Activated CD8-positive, alpha-beta memory T cell treated with anti-CD3 and anti-CD28 coated beads for 1 hour (primary cell): ENCODE measurements at places on chromosomes 12 and 14.
A peak's percentile ranks its signal among the peaks of the same experiment; 100 is the strongest.

- DNase-seq: no peak
Measured at GRCh38 chr14:66045572-66046021, 440.6 kb upstream of the CCDC196 start.

DNA sequence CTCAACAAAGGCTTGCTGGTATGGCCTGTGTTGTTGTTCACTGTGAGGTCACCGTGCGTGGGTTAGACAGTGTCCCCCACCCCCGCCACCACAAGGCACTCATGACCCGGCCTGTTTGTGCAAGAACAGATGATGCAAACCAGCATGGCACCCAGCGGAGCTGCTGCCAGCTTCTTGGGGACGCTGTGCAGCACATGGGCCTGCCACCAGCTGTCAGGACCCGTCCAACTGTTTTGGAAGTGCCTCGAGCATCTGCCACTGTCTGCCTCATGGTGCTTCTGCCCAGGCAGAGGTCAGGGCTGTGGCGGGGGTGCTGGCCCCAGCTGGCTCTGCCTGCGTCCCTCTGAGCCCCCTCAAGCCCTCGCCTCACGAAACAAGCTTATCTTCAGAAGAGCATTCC is 1.5 kb downstream of the ASB2 start:
- DNase-seq: no peak

GRCh38 chr14:60636879-60637478 is 12.3 kb downstream of the SIX1 start:
- DNase-seq: no peak

DNA sequence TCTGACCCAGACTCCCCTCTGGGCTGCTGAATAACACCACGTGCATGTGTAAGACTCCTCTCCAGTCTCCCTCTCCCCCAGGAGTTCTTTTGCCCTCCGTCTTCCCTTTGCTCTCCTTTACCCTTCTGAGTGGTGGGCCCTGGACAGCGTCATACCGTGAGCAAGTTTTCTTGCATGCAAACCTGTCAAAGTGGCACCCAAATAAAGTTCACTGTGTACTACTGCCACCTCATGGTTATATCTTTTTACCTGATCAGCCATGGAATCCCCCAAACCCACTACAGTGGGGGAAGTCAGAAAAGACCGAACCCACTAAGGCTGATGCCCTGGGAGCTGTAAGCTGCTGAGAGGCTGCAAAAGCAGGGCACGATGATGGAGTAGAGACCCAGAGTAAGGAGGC is 131.1 kb upstream of the VRK1 start:
- DNase-seq: no peak

DNA sequence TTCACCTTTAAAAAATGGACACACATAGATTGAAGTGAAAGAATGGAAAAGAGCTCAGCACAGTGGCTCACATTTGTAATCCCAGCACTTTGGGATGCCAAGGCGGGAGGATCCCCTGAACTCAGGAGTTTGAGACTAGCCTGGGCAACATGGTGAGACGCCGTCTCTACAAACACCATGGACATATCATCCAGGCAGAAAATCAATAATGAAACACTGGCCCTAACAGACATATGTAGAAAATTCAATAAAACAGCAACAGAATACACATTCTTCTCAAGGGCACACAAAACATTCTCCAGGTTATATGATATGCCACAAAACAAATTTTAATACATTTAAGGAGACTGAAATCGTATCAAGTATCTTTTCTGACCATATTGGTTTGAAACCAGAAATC is 7.4 kb downstream of the WASHC3 start:
- no peak for DNase-seq

DNA sequence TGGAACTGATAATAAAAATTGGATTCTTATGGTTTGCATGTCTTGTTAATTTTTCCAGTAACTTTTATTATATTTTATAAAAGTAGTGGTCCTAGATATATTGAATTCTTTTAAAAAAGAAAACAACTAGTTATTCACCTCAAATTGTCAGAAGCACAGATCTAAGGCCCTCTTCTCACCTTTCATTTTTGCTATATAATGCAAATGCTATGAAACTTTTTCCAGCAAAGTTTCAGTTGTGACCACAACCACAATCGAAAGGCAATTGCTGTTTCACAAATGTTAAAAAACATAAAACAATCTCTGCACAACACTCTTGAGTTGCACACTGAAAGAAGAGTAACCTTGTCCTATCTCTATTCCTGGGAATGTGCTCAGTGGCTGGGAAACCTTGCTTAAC is 479.8 kb upstream of the FLRT2 start:
- no peak for DNase-seq

- DNase-seq: peak; percentile 33
Measured at GRCh38 chr12:116066381-116067230, 210.9 kb downstream of the MED13L start.

- no peak for DNase-seq
Measured at GRCh38 chr12:130076752-130077151, 85.5 kb upstream of the FZD10 start.

- DNase-seq: no peak
Measured at GRCh38 chr14:68664225-68664681, 128.6 kb downstream of the ZFP36L1 start.

- no peak for DNase-seq
Measured at GRCh38 chr12:14992673-14993072, 19.8 kb downstream of the PDE6H start.

DNA sequence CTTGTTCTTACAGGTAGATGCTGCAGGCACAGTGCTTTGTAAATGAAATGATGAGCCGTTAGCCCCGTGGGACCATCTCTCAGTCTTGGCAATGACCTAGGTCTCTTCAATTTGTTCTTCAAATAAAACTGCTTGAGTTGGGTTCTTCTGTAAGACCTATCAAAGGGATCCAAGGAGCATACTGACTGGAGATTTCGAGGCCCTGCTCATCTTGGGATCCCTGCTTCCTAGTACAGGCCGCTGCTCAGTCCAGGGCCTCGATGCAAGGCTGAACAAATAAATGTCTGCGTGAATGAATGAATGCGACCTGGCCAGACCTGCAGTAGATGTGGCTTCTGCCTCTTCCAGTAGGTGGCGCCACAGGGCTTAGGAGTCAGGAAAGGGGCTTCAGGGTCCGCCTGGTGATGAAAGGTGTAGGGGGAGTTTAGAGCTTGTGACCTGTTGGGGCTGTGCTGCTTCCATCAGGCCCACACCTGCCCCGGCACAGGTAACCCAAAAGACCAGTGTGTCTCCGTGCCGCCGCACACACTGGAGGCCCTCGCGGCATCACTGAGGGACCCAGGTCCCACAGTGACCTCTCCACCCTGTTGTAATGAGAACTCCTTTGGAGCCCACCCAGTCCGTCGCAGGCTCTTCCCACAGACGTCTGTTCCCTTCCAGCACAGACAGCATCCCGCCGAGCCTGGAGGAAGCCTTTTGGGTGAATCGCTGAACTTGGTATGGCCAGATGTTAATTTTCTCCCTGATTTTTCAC is 4.4 kb downstream of the CACNA1C start:
- no peak for DNase-seq

DNA sequence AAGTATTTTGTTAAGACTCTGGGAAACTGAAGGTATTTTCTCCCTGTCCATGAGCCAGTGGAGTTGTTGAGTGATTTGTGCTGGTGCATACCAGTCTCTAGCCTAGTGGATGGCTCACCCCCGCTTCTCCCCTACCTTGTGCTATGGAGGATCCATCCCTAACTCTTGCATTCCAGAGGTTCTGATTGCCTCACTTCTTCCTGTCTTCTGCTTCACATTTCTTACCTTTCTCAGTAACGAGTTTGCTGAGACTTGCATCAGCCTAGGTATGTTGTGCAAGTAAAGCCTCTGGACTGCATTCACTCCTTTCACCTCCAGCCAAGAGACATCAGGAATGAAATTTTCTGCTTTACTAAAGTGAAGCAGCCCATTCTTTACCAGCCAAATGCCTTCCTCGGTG is 391.6 kb downstream of the ZFP36L1 start:
- DNase-seq: no peak

DNA sequence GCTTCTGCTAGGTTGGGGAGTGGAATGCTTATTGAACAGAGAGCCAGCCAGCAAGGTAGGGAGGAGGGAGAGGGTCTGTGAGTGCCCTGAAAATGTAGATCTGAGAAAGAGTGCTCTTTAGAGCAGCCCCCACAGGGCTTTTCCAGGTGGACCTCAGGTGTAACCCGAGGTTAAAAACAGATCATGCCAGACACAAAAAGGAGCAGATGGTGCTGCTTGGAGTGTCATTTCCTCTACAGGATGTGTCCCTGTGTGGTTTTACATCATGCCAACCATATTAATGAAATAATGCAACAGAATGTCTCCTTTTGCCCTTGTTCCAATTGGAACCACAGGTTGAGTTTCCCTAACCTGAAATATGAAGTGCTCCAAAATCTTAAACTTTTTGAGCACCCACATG is 6.4 kb downstream of the SUSD6 start:
- DNase-seq: no peak

- DNase-seq: no peak
Measured at GRCh38 chr14:61520576-61520975, 174.7 kb upstream of the HIF1A start.

DNA sequence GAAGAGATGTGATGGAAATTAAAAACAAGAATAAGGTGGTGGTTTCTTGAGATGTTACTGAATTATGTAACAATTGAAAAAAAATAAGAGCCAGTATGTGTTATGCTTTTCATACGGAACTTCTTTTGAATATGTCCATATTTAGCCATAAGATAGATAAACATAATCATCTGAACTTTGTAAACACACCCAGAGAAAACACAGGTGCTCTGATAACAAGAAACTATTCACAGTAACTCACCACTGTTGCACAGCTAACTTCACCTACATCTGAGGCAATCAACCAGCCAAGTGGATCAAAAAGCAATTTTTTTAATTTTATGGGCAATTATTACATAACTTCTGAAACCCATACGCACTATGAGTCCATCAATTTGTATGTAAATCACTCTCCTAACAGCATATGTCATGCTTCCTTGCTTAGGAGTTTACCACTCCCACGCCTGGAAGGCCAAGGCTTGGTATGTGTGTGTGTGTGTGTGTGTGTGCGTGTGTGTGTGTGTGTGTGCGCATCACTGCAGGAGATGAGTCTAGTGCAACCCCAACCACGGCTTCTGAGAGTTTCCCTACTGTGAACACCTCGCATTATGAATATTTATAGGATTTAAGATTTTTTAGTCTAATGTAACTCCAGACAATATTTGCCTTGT is 443.4 kb downstream of the BCAT1 start:
- no peak for DNase-seq

- DNase-seq: no peak
Measured at GRCh38 chr12:80952443-80952842, 14.7 kb upstream of the LIN7A start.

DNA sequence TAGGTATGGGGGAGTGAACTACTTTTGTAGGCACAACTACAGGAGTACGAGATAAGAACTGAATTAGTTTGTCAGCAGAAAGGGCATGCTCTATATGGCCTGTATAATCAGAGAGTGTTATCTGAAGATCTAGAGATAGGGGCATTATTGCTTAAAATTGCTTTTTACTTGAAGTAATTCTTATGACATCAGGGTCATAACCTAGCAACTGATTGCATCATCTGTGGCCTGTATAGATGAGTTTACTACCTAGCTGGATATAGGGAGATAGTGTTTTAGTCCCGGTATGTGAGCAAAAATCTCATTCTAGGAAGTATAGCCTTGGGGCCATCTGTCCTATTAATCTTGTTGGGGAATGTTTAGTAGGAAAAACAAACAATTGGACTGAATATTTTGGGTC is 142.7 kb downstream of the TMEM117 start:
- DNase-seq: no peak

DNA sequence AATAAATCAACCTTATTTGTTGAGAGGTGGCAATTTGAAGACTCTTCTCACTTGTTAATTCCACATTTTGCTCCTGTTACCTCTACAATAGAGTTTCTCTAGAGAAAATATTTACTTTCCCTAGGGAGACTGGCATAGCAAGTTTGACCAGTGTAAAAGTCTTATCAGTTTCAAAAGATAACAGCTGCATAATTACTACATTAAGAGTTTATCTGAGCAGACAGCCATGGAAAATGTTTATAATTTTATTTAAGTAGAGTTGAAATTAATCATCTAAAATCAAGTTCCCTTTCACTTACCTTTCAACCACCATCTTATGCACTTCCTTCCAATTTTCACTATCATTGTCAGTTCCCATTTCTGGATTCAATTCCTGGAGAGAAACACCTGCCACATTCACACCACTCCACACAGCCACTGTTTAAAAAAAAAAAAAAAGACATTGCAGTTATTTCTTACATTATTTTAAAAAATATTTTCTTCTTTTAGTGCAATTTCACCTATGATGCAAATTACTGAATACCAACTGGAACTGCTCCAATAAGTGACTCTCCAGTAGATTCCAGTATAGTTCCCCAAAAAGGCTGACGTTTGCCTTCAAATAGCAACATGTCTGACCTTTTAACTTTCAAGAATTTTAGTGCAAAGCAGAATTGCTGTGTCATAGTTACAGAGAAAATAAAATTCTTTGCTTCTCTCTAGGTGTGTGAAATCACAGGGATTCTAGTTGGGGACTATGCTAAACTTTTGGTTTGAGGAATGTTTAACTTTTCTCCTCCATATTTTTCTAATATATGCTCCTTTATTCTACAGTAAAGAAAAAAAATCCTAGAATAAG is 19.4 kb downstream of the LDHB start:
- no peak for DNase-seq

GRCh38 chr12:16437281-16437816 is 89.9 kb downstream of the MGST1 start:
- no peak for DNase-seq

DNA sequence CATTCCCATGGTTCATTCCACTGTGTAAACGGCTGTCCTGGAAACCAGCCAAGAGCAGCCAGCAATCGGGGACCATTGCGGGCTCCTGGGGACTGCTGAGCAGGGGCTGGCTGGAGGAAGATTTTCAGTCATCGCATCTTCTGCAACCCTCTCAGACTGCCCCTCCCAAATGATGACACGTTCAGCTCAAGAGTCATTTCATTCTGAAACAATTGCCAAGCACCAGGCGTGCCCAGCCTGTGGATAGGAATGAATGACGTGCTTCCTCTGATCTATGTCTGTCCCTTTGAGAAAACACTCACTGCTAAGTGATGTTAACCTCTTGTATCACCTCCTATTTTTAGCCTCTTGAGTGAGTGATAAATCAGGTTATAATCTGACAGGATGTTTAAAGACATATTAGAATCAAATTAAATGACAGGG is 62.0 kb downstream of the NDUFA12 start:
- DNase-seq: peak; percentile 16

GRCh38 chr14:73712071-73712506 is 2.1 kb downstream of the PNMA1 start:
- no peak for DNase-seq

DNA sequence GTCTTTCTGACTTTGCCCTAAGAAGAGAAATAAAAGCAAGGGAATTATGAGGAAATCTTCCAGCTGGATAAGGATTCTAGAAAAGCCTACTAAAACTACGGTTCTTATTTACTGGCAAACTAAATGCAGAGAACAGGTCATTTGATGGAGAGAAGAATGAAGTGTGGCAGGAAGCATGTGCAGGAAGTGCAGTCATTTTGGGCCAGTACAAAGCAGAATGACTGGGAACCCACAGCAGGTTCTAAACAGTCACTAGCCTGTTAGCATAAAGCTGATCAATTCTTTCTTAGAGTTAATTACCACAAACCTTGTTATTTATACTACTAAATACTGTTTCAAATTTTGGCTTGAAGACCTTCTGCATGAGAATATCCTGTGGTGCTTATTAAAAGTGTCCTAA is 36.7 kb downstream of the CFAP54 start:
- no peak for DNase-seq

- DNase-seq: no peak
Measured at GRCh38 chr14:39102265-39102968, 618 bp downstream of the SEC23A start.
